ENCODE measurements at places on chromosomes 3 and 15.
A peak's percentile ranks its signal among the peaks of the same experiment; 100 is the strongest.

GRCh38 chr3:24129549-24129948, 184.5 kb downstream of the NR1D2 start:
- no peak for DNase-seq

DNA sequence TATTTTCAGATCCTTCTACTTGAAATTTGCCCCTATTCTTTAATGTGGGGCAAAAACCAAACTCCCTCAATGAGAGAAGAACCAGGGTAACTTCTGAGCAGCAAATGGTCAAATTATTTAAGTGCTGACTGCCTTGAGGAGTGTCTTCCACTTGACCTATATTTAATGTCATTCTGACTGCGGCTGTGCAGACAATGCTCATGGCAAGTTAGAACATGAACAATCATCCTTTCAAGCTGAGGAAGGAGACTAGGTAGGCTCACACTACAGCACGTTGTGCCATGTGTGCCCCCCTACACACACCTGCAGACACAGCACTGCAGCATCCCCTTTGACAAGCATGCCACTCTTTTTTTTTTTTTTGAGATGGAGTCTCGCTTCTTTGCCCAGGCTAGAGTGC, 98.2 kb downstream of the OSBPL10 start:
- no peak for DNase-seq

DNA sequence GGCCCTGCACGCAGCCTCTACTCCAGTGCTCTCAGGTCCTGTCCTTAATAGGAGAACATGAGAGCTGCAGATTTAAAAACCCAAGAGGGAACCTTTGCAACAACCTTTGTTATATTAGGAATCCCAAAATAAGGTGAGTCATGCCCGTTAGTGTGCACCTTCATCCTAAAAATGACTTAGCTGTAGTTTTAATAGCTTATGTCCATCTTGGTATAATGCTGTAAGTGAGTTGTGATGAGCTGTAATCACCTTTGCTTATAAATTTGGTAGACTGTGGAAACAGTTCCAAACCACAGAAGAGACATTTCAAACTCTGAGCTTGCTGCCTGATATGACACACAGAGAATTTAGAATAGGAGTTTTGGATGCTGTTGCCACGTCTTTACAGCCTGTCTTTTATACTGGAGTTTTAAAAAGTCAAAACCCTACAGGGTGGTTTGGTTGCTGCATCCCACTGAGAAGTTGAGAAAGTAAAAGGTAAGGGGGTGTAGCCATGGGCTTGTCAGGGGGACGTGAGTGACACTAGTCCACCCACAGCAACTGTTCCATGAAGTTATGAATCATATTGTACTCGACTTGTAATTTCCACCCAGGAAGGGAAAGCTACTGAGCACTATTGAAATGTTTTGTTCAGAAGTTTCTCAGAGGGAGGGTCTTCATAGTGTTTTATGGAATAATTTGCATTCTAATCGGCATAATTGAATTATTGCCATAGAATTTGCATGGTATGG, 27.4 kb upstream of the CD47 start:
- no peak for DNase-seq

GRCh38 chr3:171443211-171443957, 16.8 kb downstream of the TNIK start:
- no peak for DNase-seq

DNA sequence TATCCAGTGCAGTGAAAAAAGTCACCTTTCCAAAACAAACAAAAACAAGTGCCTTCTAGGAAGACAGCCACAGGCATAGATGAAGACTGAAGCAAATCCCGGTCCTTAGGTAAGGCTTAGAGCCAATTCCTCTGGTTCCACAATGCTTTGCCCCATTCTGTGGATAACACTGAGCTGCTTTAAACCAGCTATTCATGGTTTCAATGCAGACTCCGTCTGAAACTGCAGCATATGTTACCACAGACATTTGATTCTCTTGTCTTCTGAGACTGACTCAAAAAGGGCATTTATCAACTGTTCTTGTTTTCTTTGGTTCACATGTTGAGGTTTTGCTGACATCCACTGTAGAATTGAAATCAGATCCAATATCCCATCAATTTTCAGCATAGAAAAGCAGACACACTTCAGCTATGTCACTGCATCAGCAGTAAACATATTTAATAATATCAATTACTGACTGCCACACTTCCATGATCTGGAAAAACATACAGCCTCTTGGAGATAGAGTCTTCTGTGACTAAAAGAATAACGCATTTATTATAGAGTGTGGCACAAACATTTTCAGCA, 659.3 kb downstream of the ROBO2 start:
- no peak for DNase-seq

DNA sequence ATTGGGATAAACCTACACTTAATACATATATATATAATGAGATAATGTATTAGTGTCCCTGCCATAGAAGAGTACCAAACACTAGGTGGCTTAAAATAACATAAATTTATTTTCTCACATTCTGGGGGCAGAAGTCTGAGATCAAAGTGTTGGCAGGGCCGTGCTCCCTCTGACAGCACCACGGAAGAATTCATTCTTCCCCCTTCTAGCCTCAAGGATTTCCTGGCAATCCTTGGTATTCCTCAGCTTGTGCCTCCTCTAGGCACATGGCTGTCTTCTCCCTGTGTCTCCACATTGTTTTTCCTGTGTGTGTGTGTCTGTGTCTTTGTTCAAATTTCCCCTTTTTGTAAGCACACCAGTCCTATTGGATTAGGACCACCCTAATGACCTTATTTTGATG, 115.2 kb upstream of the AGBL1 start:
- no peak for DNase-seq

DNA sequence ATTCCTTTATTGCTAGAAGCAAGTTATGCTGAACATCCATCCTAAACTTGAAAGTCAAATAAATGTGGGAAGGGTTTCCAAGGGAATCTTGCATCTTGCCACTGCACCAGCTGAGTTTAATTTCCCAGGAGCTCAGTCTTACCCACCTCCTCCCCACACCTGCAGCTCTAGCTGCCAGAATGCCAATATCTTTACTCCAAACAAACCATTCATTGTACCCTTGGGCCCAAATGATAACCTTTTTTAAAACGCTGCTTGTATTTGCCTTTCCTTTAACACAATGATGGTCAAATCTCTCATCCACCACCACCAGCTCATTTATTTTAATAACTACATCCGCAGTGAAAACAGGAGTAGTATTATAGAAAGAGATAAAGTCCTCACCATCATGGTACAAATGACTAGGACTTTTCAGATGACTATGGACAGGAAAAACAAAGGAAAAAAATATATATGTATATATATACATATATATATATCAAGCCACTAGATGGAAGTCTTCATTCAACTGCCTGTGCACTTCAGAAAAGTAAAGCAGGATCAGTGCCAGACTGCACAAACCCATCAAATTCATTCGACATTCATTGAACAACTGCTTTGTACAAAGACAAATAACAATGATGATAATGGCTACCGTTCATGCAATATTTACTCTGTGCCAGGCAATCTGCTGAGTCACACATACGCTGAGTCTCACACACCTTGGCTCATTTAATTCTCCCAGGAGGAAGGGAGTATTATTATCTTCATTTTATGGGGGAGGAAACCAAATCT, 44.0 kb downstream of the BFSP2 start:
- DNase-seq = no peak

DNA sequence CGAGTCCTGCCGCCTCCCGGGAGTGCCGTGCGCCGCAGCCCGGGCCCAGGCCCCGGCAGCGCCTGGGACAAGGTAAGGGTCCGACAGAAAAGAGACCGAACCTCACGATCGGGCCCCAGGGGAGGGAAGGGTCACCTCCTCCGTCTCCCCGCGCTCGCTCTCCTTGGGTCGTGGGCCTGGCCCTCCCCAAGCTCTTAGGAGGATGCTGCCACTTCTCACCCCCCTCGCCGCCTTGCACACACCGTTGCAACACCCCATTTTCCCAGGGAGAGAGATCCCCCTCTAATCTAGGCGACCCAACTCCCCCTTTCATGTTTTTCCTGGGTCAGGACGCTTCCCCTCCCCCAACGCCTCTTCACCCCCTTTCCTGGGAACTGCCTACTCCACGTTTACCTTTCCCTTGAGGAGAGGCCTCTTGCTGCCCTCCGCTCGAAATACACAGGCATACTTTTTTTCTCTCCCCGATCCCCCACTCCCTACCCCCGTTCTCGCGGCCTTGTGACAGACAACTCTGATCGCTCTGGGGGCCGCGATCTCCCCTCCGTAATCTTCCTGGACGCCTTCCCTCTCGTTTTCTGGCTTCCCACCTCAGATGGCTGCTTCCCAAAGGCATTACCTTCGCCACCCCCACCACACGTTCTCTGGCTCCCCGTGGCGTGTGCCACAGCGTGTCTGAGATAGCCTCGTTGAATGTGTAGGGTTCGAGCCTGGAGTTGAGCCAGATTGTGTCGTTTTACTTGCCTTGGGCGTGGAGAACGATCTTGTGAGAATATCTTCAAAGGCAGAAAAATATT, 688 bp downstream of the SETD5 start:
- DNase-seq = peak; percentile 13

- DNase-seq = no peak
Measured at GRCh38 chr3:54257125-54257720, 134.9 kb downstream of the CACNA2D3 start.

GRCh38 chr3:46998121-46998851, 18.8 kb downstream of the NBEAL2 start:
- peak; percentile 59 for DNase-seq

DNA sequence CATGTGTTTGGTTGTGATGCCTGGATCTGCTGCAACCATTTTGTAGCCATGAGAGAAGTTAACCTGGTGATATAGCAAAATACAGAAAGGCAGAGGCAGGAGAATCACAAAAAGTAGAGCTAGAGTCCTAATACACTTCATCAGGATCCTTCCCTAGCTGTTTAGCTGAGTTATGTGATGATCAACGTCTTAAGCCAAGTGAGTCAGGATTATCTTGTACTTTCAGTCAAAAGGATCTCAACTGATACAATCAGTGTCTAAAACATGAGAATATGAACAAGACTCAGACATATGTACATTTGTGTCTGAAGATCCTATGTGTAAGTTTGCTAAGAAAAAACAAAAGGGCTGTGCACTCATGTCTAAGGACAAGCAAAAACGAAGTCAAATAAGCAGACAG, 236.9 kb downstream of the NTRK3 start:
- no peak for DNase-seq

DNA sequence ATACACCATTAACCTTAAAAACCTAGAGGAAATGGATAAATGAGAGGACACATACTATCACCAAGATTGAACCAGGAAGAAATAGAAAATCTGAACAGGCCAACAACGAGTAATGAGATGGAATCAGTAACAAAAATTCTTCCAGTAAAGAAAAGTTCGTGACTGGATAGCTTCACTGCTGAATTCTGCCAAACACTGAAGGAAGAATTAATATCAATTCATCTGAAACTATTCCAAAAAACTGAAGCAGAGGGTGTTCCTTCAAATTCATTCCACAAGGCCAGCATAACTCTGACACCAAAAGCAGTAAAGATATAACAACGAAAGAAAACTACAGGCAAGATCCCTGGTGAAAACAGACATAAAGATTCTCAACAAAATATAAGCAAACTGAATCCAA, 195.8 kb upstream of the GPR149 start:
- no peak for DNase-seq

GRCh38 chr3:118808723-118809122, 225.9 kb downstream of the IGSF11 start:
- DNase-seq = no peak

DNA sequence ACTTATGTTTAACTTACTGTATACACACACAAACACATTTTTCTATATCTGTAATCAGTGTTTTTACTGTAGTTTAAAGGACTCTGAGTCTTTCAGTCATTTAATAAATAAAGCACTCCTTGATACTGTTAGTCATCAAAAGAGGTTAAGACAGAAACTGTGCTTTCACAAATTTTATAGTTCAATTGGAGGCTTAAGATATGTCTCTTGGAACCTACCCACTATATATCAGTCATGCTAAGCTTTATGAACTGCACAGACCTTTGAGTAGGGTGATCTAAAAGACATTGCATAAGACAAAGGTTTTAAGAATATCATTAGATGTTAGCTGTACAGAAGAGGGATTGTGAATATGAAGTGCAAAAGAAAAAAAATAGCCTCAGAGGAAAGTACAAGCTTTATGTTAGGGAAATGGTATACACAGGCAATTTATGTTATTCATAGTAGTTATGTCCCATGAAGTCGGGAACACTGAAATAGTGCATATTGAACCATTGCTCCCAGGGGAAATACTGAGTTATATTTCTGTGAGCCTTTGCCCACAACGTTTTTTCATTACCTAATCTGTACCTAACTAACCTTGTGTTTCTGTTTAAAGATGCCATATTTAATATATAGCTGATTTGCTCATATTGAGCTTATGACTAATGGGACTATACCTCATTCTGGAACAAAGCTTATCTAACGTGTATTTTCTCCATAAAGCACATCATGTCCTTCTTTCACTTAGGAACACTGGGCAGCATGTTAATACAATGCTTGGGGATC, 19.7 kb downstream of the CHMP2B start:
- DNase-seq = no peak

DNA sequence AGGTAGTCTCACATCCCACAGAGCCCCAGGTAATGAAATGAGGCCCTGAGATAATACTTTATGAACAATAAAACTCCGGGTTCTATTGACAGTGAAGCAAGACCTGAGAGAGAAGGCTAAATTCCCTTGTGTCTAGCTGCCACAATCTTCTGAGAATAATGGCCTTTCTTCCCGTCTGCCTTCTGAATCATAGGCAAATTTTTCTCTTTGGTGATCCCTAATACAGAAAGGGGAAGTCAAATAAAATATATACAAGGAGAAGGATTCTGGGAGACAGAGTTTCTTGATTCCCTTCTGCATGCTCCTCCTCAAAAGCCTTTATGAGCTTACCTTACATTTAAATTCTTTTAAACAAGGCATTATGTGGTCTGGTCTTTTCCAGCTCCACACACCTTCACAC, 29.9 kb upstream of the CCR2 start:
- DNase-seq = no peak

- DNase-seq = no peak
Measured at GRCh38 chr3:123805504-123805903, 78.6 kb downstream of the MYLK start.

DNA sequence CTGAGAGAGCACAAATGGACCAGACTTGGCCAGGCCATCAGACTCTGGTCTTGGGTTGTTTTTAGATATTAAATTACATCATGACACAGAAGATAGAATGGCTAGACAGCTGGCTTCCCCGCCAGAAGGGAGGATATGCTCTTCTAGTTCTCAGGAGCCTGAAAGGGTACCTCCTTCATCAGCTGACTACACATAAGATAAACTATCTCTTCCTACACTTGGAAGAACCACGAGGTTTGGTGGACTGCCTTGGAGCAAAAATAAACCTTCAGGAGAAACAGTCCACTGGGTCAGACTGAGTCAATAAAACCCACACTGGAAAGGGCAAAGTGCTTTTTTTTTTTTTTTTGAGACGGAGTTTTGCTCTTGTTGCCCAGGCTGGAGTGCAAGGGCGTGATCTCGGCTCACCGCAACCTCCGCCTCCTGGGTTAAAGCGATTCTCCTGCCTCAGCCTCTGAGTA, 26.3 kb upstream of the DYNC1LI1 start:
- no peak for DNase-seq

DNA sequence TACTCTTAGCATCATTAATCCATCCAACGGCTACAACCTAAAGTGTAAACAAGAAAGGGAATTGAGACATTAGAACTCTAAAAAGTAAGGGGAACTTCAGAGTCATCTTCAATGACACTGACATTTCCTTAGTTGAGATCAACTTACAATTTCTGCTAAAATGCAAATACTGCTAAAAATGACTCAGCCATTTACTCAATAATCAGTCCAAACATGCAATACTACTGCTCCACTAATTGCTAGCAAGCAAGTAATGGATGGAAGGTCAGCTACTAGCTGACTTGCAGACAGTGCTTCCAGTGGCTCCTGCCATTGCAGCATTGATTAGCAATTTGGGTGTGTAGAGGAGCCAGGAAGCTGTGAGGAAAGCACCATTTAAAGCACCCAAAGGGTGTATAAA, 28.4 kb downstream of the CD200R1L start:
- no peak for DNase-seq

All from activated T-helper 9 cell treated with anti-CD3 and anti-CD28 coated beads, Interleukin-2, amount 50 U/mL, for 16 hours (primary cell).